ENCODE measurements at places on chromosomes 6 and 20.
A peak's percentile ranks its signal among the peaks of the same experiment; 100 is the strongest.

DNA sequence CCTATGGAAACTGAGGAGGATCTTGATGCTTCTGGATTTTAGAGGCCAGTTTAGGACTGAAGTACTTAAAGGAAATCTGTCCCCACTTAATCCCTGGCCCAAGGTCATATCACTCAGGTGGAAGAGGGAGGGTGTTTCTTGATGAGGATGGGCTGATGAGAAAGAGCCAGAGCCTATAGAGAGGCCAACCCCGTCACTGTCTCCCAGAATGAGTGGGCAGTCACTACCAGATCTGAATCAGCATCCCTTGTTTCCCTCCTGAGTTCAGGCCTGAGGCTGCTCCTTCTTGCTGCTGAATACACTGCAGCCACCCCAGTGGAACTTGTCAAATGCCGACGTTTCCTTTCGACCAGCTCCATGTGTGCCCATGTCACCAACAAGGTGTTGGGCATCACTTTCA lies 14.8 kb downstream of the ARMC12 start:
- no peak for DNase-seq

DNA sequence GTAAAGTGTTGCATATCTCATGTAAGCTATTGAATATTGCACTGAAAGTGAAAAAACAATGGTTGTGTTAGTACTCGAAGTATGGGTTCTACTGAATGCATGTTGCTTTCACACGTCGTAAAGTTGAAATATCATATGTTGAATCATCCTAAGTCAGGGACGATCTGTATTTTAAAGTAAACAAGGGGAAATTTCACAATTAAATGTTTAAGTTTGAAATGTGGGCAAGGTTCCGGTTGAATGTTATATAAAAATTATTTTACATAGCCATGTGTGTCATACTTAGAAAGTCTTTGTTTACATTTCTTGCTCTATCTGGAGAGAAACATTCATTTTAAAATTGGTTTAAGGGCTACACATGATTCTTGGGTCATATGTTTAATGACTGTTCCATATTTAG lies 76.8 kb downstream of the AKAP7 start:
- no peak for DNase-seq

DNA sequence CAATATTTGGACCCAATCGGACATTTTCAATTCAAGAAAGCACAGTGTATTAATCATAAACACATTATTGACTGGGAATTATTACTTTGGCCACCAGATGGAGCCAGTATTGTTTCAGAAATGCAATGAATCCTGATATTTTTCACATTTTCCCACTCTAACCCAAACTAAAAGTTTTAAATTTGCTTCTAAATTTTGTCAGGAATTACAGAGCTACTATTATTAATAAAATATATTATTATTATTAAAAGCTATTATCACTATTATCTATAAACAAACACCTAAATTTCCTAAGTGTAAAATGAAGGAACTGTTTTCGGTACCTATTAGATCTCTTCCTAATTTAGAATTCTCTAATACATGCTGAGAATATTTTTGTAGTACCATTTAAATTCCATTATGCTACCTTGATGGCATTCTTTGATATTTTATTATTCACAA lies 245.3 kb downstream of the OGFRL1 start:
- DNase-seq: peak; percentile 68

DNA sequence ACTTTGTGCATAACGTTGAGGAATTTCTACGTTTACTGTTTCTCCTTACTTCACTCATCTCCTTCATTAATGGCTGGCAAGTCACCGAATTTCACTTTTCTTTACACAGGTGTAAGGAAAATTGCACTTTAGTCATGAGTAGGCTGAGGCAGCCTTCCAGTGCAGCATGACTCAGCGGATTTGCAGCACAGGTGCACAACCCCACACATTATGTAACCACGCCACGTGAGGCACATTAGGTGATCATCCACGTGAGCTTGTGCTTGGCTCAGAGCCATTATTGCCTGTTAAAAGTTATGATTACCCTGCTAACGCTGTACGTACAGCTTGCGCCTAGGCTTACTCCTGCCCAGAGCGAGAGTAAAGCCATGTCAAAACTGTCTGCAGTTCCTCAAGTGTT lies 158.8 kb downstream of the NKAIN2 start:
- no peak for DNase-seq

DNA sequence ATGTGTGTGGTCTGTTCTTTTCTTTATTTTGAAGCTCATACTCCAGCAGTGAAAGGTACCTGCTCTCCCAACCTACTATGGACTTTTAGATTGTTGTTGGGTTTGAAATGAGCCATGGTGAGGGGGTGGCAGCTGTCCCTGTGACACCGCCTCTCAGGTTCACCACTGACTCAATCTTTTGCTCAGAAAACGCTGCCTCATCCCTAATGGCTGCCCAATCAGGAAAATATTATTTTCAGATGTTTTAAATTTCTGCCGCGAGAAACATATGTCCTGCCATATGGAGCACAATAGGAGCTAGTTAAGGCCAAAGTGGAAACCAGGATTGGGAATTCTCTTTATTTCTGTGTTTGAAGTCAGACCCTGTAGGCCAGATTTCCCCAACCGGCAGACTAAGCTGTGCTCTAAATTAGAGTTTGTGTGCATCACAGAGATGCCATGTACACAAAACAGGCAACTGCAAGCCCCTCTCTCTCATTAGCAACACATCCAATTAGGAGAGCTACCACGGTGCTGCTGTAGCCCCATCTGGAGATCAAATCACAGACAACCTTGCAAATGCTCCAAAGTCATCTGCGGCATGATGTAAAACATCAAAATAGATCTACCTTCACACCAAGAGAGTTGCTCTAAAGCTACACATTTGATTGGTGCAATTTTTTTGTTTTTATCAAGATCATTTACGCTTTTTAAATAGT lies 144.1 kb upstream of the BACH2 start:
- DNase-seq: no peak

- DNase-seq: no peak
Measured at GRCh38 chr6:41374618-41375590, 39.5 kb downstream of the NCR2 start.

GRCh38 chr20:22582964-22583772 lies 1.2 kb downstream of the FOXA2 start:
- DNase-seq: no peak

GRCh38 chr20:4821590-4821989 lies 99.9 kb downstream of the PRND start:
- DNase-seq: no peak

- no peak for DNase-seq
Measured at GRCh38 chr6:128848212-128848935, 34.6 kb upstream of the LAMA2 start.

DNA sequence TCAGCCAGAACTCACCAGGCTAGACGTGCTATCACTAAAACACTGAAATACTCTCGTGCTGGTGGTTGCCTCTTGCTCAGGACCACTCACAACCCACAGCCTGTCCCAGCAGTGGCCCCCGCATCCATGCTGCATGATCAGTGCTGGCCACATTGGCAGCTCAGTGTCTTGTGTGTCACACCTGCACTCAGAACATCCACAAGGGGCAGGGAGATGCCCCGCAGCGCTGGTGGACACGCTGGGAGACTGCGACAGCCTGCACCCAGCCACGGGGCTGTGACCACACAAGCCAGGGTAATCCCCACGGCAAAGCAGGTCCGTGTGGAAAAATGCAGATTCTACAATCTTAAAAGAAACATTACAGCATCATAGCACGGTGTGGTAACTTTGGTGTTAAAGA lies 23.9 kb upstream of the APMAP start:
- no peak for DNase-seq

- peak; percentile 84 for DNase-seq
Measured at GRCh38 chr6:37127961-37128862, 41.7 kb upstream of the PIM1 start.

- no peak for DNase-seq
Measured at GRCh38 chr6:8546496-8546895, 111.2 kb upstream of the SLC35B3 start.

DNA sequence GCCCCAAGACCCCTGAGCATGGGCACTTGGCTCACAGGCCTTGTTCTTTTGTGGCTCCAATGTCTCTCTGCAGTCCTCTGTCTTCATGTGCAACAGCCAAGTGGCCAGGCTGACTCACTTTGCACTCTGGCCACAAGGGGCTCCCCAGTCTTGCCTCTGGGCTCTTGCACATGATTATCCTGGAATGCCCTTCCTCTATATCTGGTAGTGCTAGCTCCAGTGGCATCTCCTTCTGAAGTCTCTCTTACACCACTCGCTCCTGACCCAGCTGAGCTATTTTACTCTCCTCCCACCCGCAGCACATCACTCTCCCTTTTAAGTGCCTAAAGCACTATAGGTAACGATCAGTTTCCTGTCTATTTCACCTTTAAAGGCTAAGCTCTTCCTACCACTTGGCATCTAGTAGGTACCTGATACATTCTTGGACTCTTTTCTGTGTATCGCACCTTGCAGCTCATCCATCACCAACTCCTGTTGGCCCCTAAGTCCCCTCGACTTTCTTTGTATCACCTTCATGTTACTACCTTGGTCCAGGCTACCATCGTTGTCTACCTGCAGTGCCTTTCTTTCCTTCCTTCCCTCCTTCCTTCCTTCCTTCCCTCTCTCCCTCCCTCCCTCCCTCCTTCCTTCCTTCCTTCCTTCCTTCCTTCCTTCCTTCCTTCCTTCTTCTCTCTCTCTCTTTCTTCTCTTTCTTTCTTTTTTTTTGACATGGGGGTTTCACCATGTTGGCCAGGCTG lies 211.9 kb upstream of the RNF24 start:
- DNase-seq: peak; percentile 47

DNA sequence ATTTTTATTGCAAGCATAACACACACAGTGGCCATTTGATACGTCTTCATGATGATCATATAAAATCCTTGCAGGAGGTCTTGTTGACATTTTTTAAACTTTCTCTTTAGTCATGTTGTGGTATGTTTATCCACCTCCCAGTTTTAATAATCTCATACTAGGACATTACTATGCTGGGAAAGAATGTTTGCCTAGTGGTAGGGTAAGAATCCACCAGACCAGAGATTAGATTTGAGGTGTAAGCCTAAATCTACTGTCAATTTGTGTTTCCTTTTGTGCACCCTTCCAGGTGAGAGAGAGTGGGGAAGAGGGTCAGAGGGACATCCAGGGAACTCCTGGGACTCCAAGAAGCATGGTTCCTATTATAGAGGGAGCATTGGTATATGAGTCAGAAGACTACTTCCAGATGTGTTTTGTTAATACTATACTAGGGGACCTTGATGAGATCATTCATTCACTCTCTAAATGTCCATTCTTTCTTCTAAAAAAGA lies 298.3 kb upstream of the SASH1 start:
- no peak for DNase-seq

DNA sequence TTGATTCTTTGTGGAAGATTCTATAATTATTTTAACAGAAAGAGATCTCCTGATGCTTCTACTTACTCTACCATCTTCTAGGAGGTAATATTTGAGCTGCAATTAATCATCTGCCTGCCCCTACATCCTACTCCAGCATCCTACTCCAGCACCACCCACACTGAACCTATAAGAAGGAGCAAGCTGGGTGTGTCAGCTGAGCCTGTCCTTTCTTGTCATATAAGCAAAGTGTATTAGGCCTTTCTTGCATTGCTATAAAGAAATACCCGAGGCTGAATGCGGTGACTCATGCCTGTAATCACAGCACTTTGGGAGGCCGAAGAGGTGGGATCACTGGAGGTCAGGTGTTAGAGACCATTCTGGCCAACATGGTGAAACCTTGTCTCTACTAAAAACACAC lies 84.2 kb upstream of the ARG1 start:
- DNase-seq: no peak

GRCh38 chr6:2725999-2726567 lies 24.6 kb downstream of the MYLK4 start:
- DNase-seq: peak; percentile 73

DNA sequence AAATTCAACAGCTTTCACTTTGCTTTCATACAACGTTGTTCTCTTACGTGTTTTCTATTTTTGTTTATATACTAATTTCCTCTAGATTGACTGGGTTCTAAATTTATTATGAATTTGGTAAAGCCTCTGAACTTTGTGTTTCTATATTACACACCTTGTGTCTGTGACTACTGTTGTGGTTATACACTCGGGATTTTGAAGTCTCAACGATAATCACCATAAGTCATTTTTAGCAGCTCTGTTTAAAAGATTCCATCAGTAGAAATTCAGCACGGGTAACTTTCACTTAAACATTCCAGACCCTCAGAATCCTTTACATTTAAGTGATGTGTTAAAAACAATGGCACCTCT lies 31.8 kb upstream of the HBS1L start:
- DNase-seq: no peak

GRCh38 chr6:170069611-170070010 lies 221.3 kb downstream of the DLL1 start:
- DNase-seq: no peak

- DNase-seq: no peak
Measured at GRCh38 chr6:13328875-13329183, 492 bp upstream of the TBC1D7 start.

GRCh38 chr20:62531046-62531838 lies 55.4 kb upstream of the GATA5 start:
- no peak for DNase-seq
